KG1 (cell line): ENCODE measurements at places on chromosomes 13 and 19.
A peak's percentile ranks its signal among the peaks of the same experiment; 100 is the strongest.

- no peak for DNase-seq
Measured at GRCh38 chr13:38850868-38851626, 139.6 kb downstream of the STOML3 start.

GRCh38 chr13:113078902-113079780 lies 26.4 kb upstream of the F7 start:
- DNase-seq: no peak

GRCh38 chr19:47241919-47242577 lies 11.0 kb upstream of the BBC3 start:
- no peak for DNase-seq

GRCh38 chr13:112616586-112617362 lies 28.8 kb upstream of the TUBGCP3 start:
- no peak for DNase-seq

DNA sequence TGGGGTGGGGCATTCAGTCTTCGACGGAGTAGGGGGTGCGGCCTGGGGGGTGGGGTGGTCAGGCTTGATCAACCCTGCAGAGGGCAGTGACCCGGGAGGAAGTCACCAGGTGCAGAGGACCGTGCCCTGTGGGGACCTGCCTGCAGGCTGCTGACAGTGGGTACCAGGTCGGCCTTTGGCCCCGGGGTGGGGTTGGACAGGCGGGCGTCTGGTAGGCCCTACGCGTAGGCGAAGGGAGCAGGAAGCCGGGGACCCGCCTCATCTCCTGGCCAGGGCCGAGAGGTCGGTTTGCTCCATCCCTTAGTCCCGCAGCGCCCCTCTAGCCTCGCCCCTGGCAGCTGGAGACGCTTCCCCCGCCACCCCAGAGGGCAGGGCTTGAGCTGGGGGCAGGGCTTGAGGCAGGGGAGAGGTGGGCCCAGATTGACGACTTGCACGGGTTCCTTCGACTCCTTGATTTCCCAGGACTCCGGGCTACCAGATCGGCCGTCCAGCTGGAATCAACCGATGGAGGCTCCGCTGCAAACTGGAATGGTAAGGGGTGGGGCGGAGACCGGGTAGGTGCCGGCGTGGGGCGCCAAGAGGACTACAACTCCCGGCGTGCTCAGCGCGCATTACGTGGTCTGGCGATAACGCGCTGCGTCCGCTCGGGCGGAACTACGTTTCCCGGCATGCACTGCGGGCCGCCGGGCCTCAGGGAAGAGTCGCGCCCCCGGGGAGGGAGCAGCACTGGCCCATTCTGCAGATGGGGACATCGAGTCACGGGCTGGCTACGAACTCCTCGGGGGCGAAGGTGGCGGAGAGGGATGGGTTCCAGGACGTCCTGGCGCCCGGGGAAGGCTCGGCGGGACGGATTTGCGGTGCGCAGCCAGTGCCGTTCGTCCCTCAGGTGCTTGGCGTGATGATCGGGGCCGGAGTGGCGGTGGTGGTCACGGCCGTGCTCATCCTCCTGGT lies at the start of gene PNPLA6:
PNPLA6 (plus strand) TSS at position 671 of the 951 bp plus-strand sequence; CDS start at position 743, 72 bp downstream.
- DNase-seq: peak; percentile 88

- DNase-seq: peak; percentile 66
Measured at GRCh38 chr19:6108721-6109633, 1.3 kb downstream of the RFX2 start.

DNA sequence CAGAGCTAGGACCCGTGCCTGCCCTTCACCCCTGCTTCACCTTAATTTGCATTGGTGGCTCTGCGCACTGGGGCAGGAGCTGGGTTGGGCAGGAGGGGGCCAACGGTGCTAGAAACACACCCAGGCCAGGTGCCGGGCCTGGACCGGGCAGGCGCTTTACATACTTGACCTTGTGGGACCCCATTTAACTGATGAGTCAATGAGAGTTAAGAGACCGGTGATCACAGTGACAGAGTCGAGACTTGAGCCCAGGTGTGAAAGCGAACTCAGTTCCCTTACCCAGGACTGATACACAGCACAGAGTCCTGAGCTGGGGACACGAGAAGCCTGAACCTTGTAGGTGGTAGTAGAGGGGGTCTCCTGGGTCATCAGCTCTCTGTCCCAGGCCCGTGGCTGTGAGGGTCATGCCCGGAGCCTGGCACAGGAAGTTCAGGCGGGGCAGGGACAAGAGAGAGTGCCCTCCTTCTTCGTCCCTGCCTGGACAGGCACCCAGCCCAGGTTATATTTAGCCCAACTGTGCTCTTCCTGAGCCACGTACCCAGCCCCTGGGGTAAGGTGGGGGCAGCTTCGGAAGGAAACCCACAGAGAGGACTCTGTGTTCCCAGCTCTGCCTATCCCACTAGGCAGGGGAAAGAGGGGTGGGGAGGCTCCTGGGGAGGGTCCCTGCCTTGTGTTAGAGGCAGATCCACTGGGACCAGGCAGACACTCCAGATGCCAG lies 1.9 kb downstream of the PRX start:
- no peak for DNase-seq

DNA sequence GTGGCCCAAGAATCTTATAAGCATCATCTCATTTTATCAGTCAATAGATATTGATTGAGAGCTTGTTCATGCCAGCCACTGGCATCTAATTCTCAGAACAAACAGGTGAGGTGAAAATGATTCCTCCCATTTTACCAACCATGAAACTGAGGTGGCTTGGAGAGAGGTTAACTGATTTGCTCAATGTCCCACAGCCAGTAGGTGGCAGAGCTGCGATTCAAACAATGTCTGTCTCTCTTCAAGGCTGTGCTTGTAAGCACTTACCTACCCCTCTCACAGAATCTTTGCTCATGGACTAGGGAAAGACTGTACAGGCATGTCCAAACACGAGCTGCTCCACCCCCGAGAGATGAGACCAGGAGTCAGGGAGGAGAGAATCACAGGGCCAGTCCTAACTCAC lies 21.5 kb upstream of the GSX1 start:
- no peak for DNase-seq

GRCh38 chr19:14977128-14977527 lies 2.5 kb downstream of the SLC1A6 start:
- no peak for DNase-seq

- no peak for DNase-seq
Measured at GRCh38 chr13:106566641-106567473, 1.1 kb downstream of the ARGLU1 start.

- DNase-seq: no peak
Measured at GRCh38 chr13:43389983-43390382, 366.6 kb downstream of the DNAJC15 start.

- DNase-seq: no peak
Measured at GRCh38 chr13:46962281-46962941, 65.6 kb upstream of the HTR2A start.

DNA sequence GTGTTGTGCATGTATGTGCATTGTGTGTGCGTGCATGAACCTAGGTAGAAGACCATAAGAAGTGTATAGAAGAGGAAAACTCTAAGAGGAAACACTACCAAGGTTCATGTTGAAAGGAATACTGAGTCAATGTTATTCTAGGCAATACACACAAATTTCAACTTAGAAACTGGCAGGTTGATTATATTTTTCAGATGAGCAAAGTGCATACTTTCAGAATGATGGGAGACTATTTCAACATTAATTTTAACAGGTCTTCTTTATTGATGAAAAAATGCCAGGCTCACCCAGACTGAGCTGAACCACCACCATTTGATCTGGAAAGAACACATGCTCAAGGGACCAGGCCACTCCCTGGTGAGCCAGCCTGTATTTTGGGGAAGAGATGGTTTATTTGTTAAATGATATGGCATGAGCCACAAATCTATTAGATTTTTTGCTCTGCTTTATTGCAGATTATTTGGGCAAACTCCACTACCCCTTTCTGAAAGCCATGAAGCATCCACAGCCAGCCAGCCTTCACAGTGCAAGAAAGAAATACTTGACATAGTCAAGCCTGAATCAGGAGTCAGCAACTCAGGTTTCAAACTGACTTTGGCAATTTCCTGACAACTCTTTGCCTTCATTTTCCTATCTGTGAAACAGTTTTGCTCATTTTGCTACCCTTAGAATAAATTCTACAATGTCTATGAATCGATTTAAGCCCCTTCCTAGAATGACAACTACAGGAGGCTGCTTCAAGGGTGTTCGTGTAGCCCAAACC lies 368.9 kb downstream of the COG6 start:
- no peak for DNase-seq

- DNase-seq: no peak
Measured at GRCh38 chr19:38809592-38810252, 3.0 kb downstream of the LGALS4 start.

DNA sequence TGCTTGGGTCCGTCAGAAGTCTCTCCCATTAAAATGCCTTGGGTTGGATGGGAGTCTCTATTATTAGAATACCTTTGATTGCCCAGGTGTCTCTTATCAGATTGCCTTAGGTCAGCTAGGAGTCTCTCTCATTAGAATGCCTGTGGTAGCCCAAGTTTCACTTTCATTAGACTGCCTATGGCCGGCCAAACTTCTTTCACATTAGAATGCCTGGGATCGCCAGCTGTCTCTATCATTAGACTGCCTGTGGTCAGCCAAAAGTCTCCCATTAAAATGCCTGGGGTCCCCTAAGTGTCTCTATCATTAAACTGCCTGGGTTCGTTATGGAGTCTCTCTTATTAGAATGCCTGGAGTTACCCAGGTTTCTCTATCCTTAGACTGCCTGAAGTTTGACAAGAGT lies 1476.7 kb downstream of the UQCRFS1 start:
- no peak for DNase-seq
